ENCODE measurements at places on chromosomes 6 and 20.

- no peak for DNase-seq
Measured at GRCh38 chr6:8839626-8840025, 404.3 kb upstream of the SLC35B3 start.

DNA sequence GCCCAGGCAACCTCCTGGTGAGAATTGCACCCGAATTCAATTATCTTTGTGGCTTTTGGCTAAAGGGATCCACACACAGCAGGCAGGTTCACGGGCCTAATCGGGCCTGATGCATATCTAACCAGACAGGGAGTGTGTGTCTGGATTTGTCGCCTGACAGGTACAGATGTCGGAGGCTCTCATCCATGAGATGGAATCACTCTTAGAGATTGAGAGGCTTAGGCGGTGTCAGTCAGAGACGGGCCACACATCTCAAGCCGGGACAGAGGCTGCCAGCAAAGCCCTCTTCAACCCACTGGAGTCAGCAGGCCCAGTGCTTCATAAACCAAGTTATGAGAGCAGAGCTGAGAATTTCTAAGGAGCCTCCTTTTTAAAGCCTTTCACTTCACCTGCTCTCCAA, 247.0 kb downstream of the LRFN2 start:
- DNase-seq, result no peak

DNA sequence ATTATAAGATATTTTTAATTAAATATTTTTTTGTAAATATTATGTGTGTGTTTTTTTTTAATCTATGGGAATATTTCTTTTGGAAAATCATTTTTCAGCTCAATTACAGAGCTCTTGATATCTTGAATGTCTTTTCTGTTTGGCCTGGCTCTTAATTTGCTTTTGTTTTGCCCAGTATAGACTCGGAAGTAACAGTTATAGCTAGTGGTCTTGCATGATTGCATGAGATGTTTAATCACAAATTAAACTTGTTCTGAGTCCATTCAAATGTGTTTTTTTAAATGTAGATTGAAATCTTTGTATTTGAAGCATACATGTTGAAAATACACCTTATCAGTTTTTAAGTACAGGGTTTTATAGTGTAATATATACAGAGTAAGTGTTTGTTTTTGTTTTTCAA, 2.6 kb downstream of the ID4 start:
- DNase-seq, result no peak

DNA sequence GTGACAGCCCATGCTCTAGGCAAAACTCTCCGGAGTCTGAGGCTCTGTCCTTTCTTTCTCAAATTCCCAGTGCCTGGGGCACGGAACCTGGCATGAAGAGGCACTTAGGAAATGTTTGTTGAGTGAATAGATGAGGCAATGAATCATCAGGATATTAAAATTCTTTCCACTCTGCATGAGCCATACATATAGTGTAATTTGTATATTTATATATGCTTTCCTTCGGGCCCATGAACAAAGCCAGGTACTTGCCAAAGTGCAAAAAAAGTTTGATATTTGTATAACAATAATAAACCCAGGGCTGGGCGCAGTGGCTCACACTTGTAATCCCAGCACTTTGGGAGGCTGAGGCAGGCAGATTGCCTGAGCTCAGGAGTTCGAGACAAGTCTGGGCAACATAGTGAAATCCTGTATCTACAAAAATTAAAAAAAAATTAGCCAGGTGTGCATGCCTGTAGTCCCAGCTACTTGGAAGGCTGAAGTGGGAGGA, 212.3 kb upstream of the ZNF217 start:
- peak; percentile 29 for DNase-seq

- no peak for DNase-seq
Measured at GRCh38 chr20:63056236-63057170, 49.7 kb upstream of the BHLHE23 start.

- DNase-seq, result no peak
Measured at GRCh38 chr20:50111829-50112495, 988 bp downstream of the UBE2V1 start.

GRCh38 chr6:152632121-152632782, 4.9 kb downstream of the SYNE1 start:
- DNase-seq, result no peak

DNA sequence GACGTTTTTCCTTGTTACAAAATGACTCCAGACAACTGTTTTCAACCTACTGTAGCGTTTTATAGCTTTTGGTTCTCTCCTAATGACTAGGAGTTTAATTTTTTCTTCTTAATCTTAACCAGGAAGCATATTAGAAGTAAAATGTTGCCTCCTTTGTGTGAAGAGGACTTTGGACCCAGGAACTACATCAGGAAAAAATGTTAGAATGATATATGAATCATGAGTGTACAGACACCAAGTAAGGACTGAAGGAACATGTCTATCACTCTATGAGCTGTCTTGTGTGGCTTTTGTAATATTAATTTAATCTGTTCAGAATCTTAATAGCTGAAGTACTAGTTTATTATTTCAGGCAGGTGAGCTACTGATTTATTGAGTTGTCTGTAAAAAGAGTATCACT, 71.0 kb upstream of the MARCKS start:
- no peak for DNase-seq

GRCh38 chr6:43246301-43247113, 3.2 kb downstream of the TTBK1 start:
- DNase-seq, result no peak

- DNase-seq, result no peak
Measured at GRCh38 chr6:164947164-164947563, 362.2 kb downstream of the C6orf118 start.

GRCh38 chr6:34381081-34381480, 11.4 kb downstream of the NUDT3 start:
- DNase-seq, result no peak

GRCh38 chr6:125714441-125715090, 34.9 kb upstream of the HEY2 start:
- DNase-seq, result no peak

GRCh38 chr20:61287583-61288275, 35.7 kb downstream of the CDH4 start:
- DNase-seq, result no peak

DNA sequence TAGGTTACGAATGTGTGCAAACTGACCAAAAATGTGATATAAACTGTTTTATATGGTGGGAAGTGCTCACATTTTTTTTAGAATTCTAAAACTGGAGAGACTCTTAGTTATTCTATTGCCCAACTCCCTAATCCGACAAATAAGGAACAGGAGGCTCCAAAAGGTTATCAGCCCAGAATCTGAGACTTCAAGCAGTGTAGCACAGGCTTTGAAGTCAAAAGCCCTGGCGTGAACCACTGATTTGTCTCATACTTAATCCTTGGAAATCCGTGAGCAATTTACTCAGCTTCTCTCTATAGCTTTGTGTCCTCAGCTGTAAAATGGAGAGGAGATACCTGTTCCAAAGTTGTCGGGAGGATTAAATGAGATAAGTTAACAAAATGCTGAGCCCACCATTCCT, 368.8 kb upstream of the SASH1 start:
- DNase-seq, result no peak

DNA sequence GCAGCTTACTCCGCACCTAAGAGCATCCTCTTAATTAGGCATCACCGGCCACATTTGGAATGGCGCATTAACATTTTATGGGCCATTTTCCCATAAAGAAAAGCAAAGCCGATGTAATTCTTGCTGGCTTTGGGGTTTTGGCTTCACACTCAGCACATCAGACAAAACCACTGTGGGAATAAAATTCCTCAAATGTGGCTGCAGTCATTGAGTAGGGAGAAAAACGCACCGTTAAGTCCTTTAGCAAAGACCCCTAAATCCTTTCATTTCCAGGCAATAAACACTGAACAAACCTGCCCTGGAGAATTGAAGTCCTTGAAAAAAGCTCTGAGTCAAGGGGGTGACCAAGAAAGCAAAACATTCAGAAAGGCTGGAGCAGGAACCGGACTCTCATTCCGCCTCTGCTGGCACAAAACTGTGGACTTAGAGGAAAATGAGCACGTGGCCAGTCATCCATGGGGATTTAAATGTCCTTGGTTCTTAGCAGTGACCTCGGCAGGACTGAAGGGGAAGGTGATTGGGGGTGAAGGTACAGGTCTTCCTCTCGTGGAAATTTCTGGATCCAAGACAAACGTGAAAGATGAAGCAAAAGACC, 102.9 kb downstream of the CDH4 start:
- no peak for DNase-seq

- DNase-seq, result no peak
Measured at GRCh38 chr20:63782051-63782471, 42.5 kb downstream of the SLC2A4RG start.

- no peak for DNase-seq
Measured at GRCh38 chr20:63884506-63885263, 10.2 kb upstream of the DNAJC5 start.

DNA sequence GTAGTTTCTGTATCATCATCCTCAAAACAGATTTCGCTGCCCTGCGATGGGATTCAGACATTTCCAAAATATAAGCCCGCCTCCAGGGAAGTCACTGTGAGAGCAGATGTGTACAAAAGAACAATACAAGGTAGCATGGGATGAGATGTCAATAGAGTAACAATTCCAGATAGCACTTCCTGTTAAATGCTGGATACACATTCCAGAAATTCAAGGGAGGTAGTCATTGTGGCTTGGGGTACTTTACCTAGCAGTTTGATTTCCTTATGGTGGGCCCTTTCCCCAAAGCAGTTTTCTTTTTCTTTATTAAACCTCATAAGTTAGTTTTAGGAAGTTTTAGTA, 2.5 kb downstream of the RNF217 start:
- no peak for DNase-seq

GRCh38 chr6:34196116-34196832, 40.4 kb upstream of the HMGA1 start:
- peak; percentile 42 for DNase-seq

GRCh38 chr6:166940643-166941068, 15.7 kb downstream of the RNASET2 start:
- DNase-seq, result peak; percentile 65

DNA sequence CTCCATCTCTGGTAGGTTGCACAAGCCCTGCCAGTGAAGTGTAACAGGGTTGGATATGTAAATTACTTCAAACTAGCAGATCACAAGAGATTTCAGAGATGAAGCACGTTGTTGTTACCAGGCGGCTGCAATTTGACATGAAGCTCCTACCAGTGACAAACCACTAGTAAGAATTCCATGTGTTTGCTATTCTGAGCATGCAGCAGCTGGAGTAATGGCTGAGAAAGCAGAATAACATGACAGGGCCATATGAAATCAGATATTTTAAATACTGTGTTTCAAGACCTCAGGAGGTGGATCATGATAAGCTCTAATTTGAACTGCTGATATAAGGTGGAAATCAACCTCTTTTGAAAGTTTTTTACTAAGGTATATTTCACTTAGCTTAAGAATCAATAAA, 11.4 kb downstream of the RIN2 start:
- DNase-seq, result no peak

DNA sequence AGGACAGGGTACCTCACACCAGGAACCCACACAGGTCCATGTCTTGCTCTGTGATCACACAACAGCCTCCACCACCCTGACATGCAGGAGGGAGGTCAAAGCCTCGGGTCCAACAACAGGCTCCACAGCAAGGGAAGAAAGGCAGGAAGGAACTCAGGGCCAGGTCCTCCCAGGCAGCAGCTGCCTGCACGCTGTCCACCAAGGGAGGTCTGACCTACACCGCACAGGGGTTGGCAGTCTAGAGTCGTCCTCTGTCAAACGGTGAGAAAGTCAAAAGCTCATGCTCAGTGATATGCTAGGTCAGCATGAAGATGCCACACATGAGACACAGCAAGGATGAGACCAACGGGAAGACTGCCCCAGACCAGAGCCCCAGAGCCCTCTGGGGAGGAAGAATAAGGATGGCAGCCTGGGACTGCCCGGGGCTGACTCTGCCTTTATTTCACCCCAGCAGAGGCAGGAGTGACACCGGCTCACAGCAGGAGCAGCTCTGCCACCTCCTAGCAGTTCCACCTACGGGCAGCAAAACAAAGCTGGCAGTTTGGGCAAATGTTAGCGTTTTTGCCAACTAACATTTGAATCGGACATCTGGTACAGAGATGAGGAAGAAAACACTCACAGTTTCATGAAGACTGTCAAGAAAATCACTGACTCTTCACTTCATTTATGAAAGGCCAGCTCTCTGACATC, 8.5 kb downstream of the GMEB2 start:
- no peak for DNase-seq

DNA sequence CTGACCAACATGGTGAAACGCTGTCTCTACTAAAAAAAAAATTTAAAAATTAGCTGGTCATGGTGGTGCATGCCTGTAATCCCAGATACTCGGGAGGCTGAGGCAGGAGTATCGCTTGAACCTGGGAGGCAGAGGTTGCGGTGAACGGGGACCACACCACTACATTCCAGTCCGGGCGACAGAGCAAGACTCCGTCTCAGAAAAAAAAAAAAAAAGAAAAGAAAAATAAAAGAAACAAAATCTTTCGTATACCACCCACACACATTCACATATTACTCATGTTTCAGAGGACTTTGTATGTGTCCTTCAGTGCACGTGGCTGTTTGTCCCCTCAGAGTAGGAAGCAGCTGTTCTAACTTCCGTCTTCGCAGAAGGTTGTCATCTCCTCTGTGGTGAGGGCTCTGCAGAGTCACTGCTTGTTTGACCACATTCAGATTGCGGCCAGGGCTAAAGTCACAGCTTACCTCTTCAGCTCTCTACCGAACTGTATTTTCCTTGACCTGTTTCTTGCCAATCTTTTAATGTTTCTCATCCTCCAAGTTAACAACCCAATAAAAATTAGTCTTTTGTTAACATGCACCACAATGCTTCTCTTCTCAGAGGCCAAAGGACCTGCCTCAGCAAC, 36.6 kb upstream of the HIVEP1 start:
- no peak for DNase-seq

- DNase-seq, result no peak
Measured at GRCh38 chr6:26022737-26023136, 60.1 kb downstream of the TRIM38 start.

GRCh38 chr6:159997498-159998101, 28.7 kb downstream of the IGF2R start:
- no peak for DNase-seq

DNA sequence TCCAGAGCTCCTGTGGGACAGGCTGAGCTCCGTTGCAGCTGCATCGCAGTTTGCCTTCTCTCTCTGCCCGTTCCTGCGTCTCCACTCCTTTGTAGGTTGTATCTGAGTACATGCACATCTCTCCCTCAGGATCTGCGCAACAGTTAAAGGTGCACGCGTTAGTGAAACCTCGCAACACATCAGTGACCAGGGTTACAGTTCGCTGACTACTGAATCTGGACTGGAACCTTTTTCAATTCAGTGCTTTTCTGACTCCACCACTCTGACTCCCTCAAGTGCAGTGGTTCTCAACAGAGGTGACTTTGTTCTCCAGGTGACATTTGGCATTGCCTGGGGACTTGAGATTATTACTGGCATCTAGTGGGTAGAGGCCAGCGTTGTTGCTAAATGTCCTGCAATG, 44.0 kb downstream of the UST start:
- DNase-seq, result no peak

DNA sequence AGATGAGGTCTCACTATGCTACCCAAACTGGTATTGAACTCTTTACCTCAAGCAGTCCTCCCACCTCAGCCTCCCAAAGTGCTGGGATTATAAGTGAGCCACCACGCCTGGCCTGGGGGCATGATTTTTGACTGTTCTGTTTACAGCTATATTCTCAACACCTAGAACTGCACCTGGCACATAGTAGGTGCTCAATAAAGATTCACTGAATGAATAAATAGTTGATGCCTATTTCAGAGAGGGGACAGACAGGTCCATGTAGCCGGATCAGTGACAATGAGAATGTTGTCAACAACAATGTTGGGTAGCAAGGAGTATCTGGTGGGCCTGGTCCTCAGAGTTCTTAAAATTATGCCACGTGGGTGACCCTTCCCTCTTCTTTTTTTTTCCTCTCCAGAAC, 8.9 kb downstream of the TRAF3IP2 start:
- DNase-seq, result no peak
